ENCODE measurements at places on chromosomes 6 and 20. TPM values are rescaled to one million over a fixed set of nuclear protein-coding genes. Genes with fewer than 3 reads are reported as not detected.

The ATP5F1E gene
- total RNA-seq: 33.8 TPM

The PLA2G7 gene
- 1.1 TPM for total RNA-seq

The SIM1 gene
- total RNA-seq: 2.0 TPM

The SPAG4 gene
- 2.6 TPM for total RNA-seq

The LY86 gene
- not detected for total RNA-seq

The SNPH gene
- 7.1 TPM for total RNA-seq

The IL17A gene
- not detected for total RNA-seq

The VEGFA gene
- 264 TPM for total RNA-seq

The HAO1 gene
- not detected for total RNA-seq

The TNFRSF21 gene
- total RNA-seq: 61.2 TPM

The ADTRP gene
- total RNA-seq: 1.5 TPM

The C6orf15 gene
- 0.62 TPM for total RNA-seq

The MRPS18A gene
- 78.9 TPM for total RNA-seq

The LY6G6C gene
- not detected for total RNA-seq

The GPR31 gene
- not detected for total RNA-seq

The C6orf58 gene
- not detected for total RNA-seq

The GPR6 gene
- total RNA-seq: not detected

The NR2E1 gene
- not detected for total RNA-seq

Data from kidney epithelial cell (primary cell).